ENCODE measurements at places on chromosomes 5 and 9.

- peak; percentile 62 for DNase-seq
Observed at GRCh38 chr9:131677444-131678180, 62.3 kb downstream of the RAPGEF1 start.

- no peak for DNase-seq
Observed at GRCh38 chr9:68998385-68998784, 15.5 kb downstream of the PRKACG start.

DNA sequence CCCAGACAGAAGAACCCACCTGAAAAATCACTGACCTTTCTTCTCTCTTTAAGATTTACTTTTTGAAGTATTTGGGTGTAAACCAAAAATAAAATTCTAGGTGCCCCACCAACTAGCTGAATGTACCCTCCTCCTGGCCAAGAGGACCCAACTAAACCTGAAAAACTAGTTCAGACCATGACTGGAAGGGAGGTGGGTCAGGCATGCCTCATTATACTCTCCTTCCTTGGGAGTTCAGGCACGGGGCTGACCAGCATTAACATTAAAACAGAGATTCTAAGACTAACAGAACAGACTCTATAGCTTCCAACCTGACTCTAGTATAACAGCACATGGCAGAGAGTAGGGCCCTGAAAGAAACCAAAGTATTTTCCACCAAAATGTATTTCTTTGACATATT, 61.4 kb downstream of the CERT1 start:
- no peak for DNase-seq

- DNase-seq: no peak
Observed at GRCh38 chr9:100525563-100525962, 52.3 kb upstream of the CAVIN4 start.

DNA sequence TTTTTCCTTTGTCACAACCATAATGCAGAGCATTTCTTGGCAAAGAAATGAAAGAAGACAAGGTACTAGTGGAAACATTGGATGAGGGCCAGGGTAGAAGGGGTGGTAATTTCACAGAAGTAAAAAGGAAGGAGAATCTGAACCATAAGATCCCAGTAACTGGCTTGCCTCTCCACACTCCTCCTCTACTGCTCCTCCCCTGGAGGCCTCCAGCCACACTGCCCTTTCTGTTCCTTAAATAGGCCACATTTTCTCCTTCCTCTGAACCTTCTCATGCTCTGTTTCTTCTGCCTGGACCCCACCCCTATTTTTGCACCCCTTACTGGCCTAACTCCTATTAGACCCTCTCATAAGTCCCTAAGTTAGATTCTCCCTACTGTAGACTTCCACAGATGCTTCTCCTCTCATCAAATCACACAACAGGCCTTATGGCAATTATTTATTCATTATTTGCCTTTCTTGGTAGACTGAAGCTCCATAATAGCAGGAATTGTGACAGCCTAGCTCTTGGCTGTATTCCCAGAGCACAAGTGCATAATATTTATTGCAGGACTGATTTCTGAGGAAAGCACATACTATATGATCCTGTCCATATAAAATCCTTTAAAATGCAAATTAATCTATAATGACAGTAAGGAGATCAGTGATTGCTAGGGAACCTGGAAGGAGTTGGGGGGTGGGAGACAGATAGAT, 31.3 kb upstream of the GRIA1 start:
- no peak for DNase-seq

- DNase-seq: no peak
Observed at GRCh38 chr9:94786586-94786985, 60.1 kb downstream of the AOPEP start.

- DNase-seq: peak; percentile 57
Observed at GRCh38 chr9:96565671-96566497, 53.8 kb downstream of the CDC14B start.

- DNase-seq: no peak
Observed at GRCh38 chr9:92696619-92697018, 26.7 kb upstream of the IPPK start.

DNA sequence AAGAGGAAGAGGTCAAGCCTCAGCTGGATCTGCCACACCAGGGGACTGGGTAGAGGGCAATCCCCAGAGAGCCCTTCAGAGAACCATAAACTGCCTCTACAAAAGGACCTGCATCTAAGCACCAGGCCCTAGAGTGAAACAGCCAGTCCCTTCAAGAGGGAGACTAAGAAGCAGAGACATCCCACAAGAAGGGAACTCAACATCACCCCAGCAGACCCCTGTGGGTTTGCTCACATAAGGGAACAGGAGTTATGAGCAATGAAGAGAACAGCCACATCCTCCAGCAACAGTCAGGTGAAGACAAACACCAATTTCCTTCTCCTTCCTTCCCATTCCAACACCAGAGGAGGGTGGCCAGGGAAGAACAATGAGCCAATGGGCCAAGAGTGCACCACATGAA, 48.9 kb downstream of the TNFSF15 start:
- no peak for DNase-seq

DNA sequence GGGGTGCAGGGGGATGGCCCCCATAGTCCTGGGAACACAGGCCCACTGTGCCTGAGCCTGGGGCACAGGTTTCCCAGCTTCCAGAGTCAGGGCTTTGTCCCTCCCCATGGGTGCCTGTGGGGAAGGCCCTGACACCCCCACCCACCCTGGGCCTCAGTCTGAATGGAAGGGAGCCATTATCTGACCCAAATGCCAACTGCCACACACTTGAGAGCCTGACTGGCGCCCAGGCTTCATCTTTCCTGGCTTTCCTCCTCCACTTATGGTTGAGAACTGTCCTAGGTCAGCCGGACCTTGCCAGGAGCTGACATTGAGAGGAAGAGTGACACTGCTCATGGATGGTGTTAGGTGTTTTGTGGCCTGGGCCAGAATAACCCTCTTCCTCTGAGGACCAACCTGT, 24.0 kb downstream of the SH3PXD2B start:
- DNase-seq: no peak

- DNase-seq: peak; percentile 31
Observed at GRCh38 chr5:35202319-35203111, 27.8 kb downstream of the PRLR start.

DNA sequence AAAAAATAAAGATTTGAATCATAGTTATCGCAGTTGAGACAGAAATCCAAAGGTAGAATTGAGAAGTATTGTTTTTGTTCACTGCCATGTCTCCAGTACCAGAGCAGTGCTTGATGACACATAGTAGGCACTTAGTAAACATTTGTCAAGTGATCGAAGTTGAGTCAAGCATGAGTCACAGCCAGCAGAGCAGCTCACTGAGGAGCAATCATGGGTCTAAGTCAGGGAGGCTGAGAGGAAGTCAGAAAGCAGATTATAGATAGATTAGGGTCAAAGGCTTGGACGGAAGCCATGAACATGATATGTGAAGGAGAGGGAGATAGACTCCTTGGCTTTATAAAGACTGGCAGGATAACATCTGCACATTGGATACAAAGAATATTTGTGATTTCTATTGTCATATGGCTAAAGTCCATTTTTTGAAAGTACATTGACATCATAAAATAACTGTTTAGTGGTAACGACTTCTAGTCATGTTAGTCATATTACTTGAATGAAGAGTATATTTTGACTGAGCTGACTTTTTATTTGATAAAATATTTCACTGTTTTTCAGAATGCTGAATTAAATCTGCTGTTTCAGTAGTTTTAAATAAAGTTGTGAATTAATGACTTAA, 168.5 kb downstream of the RAB3C start:
- DNase-seq: no peak

DNA sequence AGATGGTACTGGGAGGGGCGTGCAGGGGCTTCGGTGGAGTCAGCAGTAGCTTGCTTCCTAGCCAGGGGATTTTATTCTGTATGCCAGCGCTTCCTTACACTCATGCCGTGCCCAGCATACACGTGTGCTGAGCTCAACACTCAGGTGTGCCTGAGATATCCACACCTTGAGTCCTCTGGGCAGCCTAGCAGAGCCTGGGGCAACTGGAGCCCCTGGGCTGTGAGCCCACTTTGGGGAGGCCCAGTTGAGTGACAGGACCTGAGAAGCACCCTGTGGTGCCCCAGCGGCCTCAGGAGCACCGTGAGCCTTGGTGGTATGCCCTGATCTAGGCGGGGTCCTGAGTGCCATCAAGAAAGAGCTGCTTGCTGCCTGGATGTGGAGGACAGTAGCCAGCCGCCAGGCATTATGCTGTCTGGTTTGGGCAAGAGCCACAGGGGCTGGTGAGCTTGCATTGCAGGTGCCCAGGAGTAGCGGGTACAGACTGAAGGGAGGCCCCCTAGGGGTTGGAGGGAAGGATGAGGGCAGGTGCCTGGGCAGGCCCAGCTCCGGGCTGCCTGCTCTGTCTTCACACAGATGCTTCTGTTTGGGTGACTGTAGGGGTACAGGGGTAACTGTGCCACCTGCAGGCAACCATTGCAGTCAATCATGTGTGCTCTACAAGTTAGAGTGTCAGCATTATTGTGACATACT, 42.9 kb downstream of the BNIP1 start:
- no peak for DNase-seq

DNA sequence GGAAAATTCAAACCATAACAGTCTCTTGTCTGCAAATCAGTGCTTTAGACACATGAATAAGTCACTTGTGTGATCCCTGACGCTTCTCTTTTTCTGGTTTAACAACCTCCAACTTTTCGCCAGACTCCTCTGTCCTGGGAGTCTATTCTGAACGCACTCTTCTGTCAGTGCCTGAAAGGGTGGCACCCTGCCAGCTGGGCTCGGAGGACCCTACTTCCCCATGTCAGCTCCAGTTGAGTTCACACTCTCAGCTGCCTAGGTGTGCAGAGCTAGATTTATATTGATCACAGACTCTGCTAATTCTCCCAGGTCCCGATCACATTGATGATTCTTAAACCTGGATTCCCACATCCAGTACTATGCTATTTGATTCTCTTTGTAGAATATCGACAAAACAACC, 649.1 kb downstream of the BNC2 start:
- DNase-seq: no peak

- DNase-seq: no peak
Observed at GRCh38 chr5:71740015-71740753, 21.1 kb downstream of the CARTPT start.

DNA sequence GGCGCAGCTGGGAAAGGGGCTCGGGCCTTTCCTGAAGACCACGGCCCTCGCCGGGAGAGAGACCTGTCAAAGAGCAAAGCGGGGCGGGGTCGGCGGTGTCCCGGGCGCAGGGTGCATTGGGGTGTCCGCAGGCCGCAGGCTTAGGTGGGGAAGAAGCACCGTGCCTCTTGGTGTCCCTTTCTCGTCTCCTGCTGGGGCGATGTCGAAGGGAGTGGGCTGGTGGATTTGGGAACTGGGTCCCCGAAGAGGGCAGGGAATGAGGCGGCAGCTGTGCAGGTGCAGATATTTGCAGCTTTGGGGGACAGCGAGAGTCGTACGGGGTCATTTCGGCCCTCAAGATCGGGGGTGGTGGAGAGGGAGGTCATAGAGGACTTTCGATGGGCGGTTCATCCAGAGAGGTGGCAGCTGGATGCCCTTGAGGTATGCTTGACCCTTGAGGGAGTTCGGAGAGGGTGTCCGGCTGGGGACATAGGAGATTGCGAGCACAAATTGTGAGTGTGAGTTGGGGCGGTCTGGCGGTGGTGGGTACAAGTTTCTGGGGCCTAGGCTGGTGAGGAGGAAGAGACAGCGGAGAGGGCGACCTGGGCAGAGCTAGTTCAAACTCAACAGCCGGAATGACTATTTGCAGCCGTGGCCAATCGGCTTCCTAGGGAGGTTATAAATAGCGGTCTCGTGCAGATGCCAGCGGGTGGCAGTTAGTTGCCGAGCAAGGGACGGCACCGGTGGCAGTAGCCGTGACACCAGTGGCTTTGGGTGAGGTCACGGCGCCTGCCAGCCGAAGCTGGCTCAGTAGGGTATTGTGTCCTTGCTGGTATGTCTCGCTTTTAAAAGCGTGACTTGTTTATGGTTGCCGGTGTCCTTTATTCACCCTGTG, 601 bp downstream of the NNT start:
- peak; percentile 19 for DNase-seq

DNA sequence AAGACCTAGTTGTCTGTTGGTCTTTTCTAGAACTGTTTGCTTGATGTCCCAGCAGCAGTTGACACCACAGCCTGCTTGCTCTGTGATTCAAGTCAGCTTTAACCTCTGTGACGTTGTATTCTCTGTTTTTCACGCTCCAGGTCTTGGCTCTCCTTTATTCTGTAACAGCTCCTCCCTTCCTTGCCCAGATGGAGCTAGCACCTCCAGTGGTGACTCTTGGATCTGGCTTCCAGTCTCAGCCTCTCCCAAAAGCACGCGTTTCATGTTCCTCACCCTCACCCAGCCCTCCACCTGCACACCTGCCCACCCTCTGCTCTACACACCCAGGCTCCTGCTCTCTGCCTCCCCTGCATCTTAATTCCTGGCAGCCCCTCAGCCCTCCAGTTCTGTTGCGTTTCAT, 50.6 kb downstream of the DMRT1 start:
- no peak for DNase-seq

GRCh38 chr5:151357097-151357496, 9.7 kb upstream of the SLC36A2 start:
- no peak for DNase-seq

GRCh38 chr5:172093559-172093958, 87.1 kb upstream of the FBXW11 start:
- DNase-seq: no peak

DNA sequence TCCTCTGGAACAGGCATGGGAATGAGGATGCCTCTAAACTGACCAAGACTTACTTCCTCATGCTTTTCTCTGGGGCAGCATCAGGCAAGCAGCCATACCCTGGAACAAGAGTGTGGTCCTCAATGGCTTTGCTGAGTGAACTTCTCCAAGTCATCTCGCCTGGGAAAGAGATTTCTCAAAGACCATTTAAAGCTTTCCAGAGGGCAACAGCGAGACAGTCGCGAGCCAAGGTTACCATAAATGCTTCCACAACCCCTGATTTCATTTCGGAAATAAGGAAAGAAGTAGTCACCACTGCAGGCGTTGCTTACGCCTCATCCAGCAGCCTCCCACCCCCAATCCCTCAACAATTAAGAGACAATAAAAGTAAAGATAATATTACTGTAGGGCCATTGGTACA, 1.1 kb upstream of the SNCAIP start:
- DNase-seq: no peak

GRCh38 chr5:58066076-58066475, 393.8 kb downstream of the PLK2 start:
- DNase-seq: no peak

- DNase-seq: no peak
Observed at GRCh38 chr9:18778846-18779245, 254.2 kb downstream of the SAXO1 start.

DNA sequence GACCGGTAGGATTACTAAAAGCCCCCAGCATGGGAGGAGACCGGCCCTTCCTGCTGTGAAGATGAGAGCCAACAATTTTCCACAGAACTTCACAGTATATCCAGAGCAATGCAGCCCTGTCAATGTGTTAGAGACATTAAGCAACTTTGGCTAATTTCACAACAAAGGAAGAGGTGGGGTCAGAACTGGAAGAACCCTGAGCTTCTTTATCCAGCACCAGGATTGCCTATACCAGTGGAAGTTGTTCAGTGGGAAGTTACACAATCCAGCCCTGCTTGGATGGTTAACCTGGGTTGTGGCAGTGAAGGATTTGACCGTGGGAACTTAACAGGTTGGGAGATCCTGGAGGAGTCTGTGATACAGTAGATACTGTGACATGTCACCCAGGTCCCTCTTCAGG, 197.0 kb downstream of the FBN2 start:
- no peak for DNase-seq
